ENCODE measurements at places on chromosomes 4 and X. TPM values are rescaled to one million over a fixed set of nuclear protein-coding genes. Genes with fewer than 3 reads are reported as not detected.
A peak's percentile ranks its signal among the peaks of the same experiment; 100 is the strongest.

The CXCL11 gene
- 0.27 TPM for total RNA-seq

The MAGEA2 gene
- not detected for total RNA-seq

The TMEM271 gene
- not detected for total RNA-seq

GRCh38 chr4:73683033-73683432 is 57.3 kb upstream of the CXCL8 start:
- DNase-seq: no peak

- DNase-seq: no peak
These were observed 138.0 kb upstream of the PJA1 start for GRCh38 chrX:69303231-69303630.

DNA sequence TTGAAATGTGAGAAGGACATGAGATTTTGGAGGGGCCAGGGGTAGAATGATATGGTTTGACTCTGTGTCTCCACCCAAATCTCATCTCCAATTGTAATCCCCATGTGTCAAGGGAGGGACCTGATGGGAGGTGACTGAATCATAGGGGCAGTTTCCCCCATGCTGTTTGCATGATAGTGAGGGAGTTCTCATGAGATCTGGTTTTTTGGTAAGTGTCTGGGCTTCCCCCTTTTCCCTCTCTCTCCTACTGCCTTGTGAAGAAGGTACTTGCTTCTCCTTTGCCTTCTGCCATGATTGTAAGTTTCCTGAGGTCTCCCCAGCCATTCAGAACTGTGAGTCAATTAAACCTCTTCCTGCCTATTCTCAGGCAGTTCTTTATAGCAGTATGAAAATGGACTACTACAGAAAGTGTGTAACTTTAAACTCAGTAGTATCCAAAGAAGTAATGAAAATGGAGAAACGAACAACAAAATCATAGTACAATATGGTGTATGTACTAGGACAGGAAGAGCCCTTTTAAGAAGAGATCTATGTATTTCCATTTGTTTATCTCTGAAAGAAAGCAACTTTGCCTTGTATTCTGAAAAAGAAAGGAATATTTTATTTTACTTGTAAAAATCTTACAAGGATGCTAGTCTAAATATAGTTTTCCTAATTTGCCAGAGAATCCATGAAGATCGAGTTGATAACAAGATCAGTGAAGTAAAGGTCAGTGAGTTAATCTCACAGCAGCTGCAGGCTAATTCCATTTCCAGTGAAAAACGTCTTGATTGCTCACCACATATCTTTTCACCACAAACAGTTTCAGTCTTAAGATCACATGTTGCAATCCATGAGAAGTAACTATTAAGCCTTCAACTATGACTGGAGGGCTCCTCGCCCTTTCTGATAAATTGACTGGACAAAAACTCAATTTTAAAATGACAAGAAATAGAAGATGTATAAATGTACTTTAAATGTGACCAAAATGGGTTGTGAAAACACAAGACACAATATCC is 20.5 kb downstream of the PKD2 start:
- no peak for DNase-seq

GRCh38 chr4:8586671-8587468 is 5.7 kb upstream of the CPZ start:
- DNase-seq: no peak

DNA sequence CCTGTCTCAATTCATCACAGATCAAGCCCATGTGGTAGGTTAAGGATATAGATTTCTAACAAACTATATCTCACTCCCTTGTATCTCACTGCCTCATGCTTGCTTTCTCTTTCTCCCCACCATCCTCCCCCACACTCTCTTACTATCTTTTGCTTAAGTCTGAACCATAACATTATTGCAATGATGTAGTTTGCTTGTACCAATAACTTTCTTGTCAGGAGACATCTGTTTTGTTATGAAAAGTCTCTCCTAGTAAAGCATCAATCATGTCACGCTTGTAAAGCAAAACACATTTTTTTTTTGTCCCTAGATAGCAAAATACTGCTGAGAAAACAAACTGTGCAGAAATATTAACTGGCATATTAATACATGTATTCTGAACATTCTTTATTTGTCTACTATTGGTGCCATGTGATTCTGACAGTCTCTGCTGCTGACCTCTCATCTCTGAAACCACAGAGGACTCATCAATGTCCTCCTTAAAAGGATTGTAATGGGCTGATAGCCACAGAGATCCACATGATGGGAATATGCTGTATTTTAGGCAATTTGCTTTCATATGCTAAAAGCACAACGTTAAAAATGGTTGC is 217.5 kb downstream of the VEGFC start:
- DNase-seq: no peak

- no peak for DNase-seq
These were observed 917.8 kb downstream of the ADGRL3 start for GRCh38 chr4:62117886-62118285.

DNA sequence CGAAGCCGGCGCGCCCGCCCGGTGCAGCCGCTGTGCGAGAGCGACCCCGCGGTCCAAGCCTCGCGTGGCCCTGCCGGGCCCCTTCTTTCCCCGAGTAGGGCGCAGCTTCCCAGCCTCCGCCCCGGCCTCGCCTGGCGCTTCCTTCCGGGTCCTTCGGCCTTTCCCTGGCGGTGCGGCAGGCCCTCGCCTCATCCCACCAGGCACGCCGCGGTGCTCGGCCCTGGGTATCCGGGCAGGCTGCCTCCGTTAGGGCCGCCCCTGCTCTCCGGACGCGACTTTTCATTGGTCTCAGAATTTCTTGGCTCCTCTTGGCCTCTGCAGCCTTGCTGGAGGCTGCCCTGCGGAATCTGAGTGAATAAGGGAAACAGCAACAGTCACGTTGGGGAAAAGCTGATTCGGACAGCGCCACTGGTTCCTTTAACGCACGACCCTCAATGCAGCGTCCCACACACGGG is 429 bp downstream of the UVSSA start:
- DNase-seq: peak; percentile 17

DNA sequence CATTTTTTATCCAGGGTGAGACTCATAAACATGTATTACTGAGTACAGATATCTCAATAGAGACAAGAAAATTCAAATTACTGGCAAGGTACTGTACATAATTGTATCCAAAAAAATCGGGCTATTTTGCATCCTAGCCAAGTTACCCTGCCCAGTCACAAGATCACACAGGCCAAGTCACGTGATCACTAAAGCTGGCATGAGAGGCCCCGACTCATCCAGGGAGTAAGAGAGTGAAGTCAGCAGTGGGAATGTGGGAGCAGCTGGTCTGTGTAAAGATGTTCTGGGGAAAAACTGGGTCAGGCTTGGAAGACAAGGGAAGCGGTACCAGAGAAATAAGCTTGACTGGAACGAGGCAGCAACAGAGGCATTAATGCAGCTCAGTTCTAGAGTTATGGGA is 119.3 kb upstream of the STS start:
- no peak for DNase-seq

GRCh38 chrX:17519358-17519757 is 144.4 kb downstream of the NHS start:
- no peak for DNase-seq

DNA sequence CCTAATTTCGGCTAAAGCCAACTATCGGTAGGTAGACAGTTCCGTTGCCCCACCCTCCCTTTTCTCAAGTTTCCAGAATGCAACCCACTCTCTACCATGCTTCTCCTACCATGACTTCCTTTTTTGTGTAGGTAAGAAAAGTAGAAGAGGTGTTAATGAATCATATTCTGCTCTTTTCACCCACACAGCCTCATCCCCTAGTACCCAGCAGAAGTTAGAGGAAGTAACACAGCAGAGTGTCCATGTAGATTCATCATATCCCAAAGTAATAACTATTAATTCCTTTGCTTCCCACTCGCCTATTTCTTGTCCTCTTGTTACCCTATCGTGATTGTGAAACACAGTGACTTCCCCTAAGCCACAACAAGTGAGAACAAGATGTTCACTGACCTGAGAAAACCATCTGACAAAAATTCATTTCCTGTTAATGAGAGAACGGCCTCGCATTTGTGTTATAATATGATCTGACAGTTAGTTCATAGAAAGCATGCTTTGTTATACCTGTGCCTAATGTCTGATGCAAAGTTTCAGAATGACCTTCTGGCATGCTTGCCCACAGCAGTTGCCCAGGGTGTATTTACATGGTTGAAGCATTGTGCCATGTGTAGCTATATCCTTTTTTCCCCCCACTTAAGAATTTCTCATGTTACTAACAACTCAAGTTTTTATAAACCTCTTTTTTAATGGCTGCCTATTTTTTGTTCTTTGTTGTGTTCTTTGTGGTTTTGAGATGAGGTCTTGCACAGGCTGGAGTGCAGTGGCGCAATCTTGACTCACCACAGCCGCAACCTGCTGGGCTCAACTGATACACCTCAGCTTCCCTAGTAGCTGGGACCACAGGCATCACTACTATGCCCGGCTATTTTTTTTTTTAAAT is 185.6 kb downstream of the RAP1GDS1 start:
- DNase-seq: peak; percentile 97

- no peak for DNase-seq
These were observed 309.4 kb downstream of the ZNF674 start for GRCh38 chrX:46235778-46236177.

GRCh38 chr4:47579235-47579634 is 94.2 kb downstream of the ATP10D start:
- DNase-seq: no peak

- DNase-seq: no peak
These were observed 45.7 kb downstream of the BEND2 start for GRCh38 chrX:18174971-18175370.

DNA sequence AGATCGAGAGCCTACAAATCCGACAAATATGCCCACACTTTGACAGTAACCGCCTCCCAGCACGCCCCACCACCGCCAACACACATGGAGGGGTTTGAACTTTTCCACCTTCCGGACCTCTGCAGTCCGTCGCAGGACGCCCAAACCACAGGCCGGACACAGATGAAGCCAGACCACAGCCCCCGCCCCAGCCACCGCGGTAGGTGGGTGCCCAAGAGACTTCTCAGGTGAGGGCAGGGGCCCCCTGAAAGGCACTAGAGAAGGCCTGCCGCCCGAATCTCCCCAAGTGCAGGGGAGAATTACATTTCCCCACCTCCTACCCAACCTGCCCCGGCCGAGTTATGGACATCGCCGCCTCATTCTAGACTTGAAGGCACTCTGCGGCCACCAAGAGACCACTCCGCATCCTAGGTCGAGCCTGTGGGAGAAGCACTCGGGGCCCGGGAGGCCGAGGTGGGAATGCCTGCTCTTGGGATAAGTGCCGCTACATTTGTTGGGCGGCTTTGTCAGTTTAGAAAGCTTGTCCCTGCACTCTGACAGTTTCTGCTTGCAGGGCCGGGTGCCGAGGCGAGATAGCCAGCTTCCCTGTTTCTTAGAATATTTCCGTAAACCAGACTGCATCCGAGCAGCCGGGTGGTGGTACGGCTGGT is 21.5 kb downstream of the HAND2 start:
- DNase-seq: no peak

DNA sequence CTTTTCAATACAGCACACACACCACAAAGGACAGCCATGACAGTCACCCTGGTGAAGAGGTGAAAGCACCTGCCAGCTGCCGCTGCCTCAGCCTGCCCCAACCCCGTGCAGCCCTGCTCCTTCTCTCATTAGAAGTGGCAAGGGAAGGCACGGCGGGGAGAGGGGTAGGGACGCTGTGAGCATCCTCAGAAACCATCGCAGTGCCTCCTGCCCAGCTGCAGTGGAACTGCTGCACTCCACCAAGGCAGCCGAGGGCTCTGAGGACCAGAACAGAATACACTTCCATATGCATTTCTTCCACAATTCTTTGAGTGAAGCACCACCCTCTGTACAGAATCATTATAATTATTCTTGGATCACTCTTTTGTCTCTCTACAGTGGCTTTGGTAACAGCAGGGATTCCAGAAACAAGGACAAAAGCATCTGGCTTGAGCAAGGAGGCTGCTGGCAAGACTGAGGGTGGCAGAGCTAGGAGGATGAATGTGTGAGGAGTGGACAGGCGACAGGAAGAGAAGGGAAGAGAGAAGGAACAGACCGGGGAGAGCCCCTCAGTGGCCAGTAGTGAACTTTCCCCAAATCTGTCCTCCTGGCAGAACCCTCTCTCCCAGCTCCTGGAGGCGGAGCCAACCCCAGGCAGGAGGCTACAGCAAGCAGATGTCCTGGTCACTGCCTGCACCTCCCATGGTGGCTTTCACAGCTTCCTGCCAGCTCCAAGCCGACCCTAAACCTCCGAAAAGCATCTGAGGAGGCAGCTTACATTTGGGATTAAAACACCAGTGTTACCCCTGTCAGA is 73.2 kb downstream of the MTNR1A start:
- DNase-seq: no peak

DNA sequence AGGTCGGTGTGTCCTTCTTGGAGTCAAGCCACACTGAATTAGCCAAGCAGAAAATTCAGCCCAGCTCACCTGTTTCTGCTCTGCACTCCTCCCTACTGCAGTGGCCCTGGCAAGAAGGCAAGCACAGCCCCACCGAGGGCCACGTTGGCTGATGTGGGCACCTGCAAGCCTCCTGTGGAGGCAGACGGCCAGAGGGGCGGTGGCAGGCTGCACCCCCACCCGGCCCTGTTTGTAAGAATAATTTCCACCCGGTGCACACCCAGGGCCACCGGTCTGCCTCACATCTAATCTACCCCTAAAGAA is 18.8 kb downstream of the PPP2R2C start:
- no peak for DNase-seq

DNA sequence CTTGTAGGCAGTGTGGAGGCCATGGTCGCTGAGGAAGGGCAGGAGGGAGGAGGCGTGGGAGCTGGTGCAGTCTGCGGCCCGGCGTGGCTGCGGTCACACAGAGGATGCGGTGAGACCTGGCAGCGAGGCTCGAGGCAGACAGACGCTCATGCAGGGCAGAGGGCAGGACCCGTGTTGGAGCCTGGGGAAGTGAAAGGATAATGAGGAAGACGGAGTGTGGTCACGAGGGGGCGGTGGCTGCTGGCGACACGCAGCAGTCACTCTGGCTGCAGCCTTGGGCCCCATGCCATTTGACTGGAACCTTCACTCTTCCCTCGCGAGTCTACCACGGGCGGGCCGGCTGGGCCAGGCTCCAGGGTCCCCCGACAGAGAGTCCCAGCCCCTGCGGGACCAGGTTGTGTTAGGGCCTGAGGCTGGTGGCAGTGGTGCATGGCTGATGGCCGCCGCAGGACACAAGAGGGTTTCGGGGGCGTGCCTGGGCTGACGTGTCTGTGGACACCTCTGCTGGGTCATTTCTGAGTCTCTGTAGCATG is 68.8 kb upstream of the HGFAC start:
- DNase-seq: peak; percentile 67

DNA sequence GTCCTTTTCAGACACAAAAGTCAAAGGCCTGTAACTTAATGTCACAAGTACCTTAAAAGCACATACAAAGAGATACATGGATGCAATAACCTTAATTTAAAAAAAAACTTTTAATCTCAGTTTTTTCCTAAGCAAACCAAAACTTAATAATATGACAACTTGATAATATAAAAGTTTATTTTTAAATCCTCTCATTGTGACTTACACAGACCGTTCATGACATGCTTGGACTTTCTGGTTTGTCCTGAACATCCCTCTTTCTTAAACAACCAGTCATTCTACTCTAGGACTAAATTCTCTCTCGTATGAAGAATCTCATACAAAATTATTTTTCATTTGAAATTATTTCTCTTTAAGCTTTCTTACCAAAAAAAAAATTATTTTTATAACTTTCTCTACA is 43.1 kb upstream of the CYP2U1 start:
- no peak for DNase-seq
